Activated naive CD4-positive, alpha-beta T cell treated with anti-CD3 and anti-CD28 coated beads, Interleukin-2, amount 10 ng/mL, durations not matched to agents 7 days and 5 days (primary cell): ENCODE measurements at places on chromosomes 2 and 18.

DNA sequence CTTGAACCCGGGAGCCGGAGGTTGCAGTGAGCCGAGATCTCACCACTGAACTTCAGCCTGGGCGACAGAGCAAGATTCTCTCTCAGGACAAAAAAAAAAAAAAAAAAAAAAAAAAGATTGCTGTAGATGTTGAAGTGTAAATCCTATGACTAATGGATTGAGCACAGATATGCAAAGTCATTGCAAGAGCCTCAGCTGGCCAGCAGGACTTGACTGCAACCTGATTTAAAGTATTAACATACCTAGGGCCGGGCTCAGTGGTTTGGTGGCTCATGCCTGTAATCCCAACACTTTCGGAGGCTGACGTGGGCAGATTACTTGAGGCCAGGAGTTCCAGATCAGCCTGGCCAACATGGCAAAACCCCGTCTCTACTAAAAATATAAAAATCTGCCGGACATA lies 103.4 kb upstream of the MSH2 start:
- peaks cover 60% of the 10 kb centered on the region for H3K27me3 ChIP-seq
- H3K4me3 ChIP-seq: no peak overlapping the region
- H3K27ac ChIP-seq: no peak overlapping the region
- no peaks in the 10 kb centered on the region for H3K36me3 ChIP-seq
- DNase-seq: no peak

DNA sequence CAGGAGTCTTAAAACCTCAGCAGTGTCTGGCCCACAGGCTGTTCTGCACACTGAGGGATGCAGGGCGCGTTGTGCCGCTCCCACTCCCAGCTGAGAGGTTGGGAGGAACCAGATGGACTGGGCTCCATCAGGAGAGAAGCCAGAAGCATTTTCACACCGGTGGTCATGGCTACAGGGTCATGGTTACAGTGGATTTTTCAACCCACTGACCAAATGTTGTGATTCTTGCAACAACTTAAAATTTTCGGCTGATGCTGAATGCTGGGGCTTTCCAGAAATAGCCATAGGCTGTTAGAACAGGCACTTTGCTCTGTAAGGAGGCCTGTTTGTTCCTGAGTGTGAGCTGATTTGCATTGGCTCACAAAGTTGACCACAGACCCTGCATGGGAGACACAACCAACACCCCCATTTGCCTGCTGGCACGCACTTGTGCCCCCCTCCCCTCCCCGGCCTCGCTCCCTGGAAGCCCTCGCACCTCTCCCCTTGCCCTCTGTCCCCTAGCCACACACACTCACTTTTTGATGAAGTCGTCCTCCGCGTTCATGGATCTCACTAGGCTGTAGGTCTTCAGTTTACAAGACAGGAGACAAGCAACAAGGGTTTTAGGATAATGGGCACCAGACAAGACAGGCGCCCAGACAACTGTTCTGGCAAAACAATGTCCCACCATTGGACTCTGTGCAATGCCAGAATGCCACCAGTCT lies 3.4 kb downstream of the LPIN1 start:
- H3K27me3 ChIP-seq: no peaks in the 10 kb centered on the region
- peaks cover 88% of the 10 kb centered on the region for H3K4me1 ChIP-seq
- H3K27ac ChIP-seq: peak overlapping the region; percentile 95
- H3K4me3 ChIP-seq: peak overlapping the region; percentile 34
- DNase-seq: peak; percentile 32

DNA sequence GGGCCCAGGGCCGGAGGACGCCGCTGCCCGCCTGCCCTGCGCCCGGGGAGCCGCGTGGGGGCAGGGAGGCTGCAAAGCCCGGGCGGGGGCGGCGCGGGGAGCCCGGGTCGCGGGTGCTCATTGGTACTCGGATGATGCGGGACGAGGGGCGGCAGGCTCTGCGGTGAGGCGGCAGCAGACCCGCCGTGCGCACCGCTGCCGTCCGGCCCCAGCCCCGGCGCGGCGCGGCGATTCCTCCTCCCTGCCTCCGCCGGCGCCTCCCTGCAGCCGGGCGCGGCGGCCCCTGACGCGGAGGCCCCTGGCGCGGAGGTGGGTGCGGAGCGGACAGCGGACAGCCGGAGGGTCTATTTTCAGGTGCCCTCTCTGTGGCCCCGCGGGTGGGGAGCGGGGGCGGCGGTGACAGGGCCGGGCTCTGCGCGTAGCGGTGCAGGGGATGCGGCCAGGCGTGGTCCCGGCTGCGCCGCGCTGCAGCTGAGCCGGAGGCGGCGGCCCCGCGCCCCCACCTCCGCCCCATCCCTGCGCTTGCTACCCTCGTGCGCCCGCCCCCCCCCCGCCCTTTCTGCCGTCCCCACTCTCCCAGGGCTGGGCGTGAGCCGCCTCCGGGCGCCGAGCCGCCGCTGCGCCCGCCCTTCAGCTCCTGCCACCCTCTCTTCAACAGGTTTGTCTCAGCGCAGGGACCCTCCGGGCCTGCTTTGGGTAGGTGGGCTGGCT lies 640 bp downstream of the SPTBN1 start:
- no peaks in the 10 kb centered on the region for H3K36me3 ChIP-seq
- no peak overlapping the region for H3K27ac ChIP-seq
- peak; percentile 27 for DNase-seq
- H3K27me3 ChIP-seq: peaks cover 67% of the 10 kb centered on the region

GRCh38 chr2:163849756-163850435 lies 114.1 kb upstream of the FIGN start:
- DNase-seq: no peak
- no peak overlapping the region for H3K4me3 ChIP-seq

DNA sequence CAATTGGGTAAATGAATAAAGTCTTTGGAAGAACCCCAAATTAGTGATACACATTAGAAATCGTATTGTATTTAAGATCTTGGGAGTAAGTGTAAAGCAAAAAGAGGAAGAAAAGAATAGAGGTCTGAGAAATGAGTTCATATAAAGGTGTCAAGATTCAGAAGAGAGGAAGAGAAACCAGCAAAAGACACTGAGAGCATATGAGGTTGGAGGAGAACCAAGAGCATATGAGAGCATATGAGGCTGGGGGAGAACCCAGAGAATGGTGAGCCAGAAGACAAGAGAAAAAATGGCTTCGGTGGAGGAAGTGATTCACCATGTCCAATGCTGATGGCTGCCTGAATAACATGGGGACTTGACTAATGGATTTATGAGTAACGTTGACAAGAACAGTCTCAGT lies 620.1 kb upstream of the GCFC2 start:
- H3K27me3 ChIP-seq: no peaks in the 10 kb centered on the region
- H3K27ac ChIP-seq: no peak overlapping the region

DNA sequence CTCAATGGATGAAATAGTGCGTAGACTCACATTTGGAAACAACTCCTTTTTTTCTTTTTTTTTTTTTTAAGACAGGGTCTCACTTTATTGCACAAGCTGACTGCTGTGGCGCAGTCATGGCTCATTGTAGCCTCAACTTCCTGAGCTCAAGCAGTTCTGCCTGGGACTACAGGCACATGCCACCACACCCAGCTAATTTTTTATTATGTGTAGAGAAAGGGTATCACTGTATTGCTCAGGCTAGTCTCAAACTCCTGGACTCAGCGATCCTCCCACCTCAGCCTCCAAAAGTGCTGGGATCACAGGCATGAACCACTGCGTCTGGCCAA lies 17.4 kb downstream of the HAT1 start:
- H3K36me3 ChIP-seq: peaks cover 19% of the 10 kb centered on the region
- no peak overlapping the region for H3K4me3 ChIP-seq
- no peaks in the 10 kb centered on the region for H3K27me3 ChIP-seq
- no peak for DNase-seq
- no peak overlapping the region for H3K27ac ChIP-seq

DNA sequence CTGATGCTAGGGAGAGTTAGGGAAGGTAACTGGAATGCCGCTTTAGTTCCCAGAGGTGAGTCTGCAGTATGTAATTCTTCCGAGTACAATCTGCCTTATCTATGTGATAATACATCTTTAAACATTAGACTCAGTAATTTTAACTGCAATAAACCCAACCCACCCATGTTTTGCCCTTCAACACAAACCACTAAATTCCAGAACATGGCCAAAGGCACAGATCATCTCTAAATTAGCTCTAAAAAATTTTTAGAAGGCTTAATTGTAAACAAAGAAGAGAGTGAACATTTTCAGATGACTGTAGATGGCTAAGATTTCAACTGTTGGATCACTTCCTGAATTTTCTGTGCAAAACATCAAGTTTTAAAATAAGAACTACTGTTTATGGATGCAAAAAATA lies 488.7 kb upstream of the ID2 start:
- no peaks in the 10 kb centered on the region for H3K4me1 ChIP-seq
- DNase-seq: no peak
- H3K27ac ChIP-seq: no peak overlapping the region

- no peak overlapping the region for H3K4me3 ChIP-seq
- DNase-seq: no peak
- no peaks in the 10 kb centered on the region for H3K36me3 ChIP-seq
- peaks cover 5% of the 10 kb centered on the region for H3K27me3 ChIP-seq
- no peak overlapping the region for H3K27ac ChIP-seq
Measured at GRCh38 chr2:158174956-158175355, 73.3 kb downstream of the UPP2 start.

GRCh38 chr18:46338766-46339165 lies 234.6 kb downstream of the HAUS1 start:
- H3K36me3 ChIP-seq: peaks cover 18% of the 10 kb centered on the region
- no peak overlapping the region for H3K27ac ChIP-seq
- DNase-seq: peak; percentile 40
- peaks cover 71% of the 10 kb centered on the region for H3K27me3 ChIP-seq
- peaks cover 82% of the 10 kb centered on the region for H3K4me1 ChIP-seq

DNA sequence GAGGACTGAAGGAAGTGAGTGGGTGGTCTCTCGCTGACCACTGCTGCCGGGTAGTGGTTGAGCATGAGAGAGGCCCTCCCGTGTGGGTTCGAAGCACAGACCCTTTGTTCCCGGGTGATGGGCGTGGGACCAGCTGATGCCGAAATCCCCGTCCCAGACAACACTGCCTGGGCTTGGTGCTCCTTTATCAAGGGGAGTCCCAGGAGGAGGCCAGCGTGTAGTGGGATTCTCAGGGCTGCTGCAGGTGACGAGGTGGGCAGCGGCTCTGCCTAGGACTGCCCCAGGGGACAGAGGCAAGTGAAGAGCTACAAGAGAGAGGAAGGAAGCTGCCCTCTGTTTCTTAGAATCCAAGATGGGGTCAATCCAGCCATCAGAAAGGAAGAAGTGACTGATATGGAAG lies 251.3 kb upstream of the PXDN start:
- no peaks in the 10 kb centered on the region for H3K36me3 ChIP-seq
- peaks cover 39% of the 10 kb centered on the region for H3K4me1 ChIP-seq
- DNase-seq: no peak
- peak overlapping the region; percentile 37 for H3K4me3 ChIP-seq

- no peaks in the 10 kb centered on the region for H3K36me3 ChIP-seq
- no peaks in the 10 kb centered on the region for H3K4me1 ChIP-seq
- no peak overlapping the region for H3K4me3 ChIP-seq
- DNase-seq: no peak
- H3K27ac ChIP-seq: no peak overlapping the region
Measured at GRCh38 chr2:101089419-101089818, 61.8 kb downstream of the TBC1D8 start.

DNA sequence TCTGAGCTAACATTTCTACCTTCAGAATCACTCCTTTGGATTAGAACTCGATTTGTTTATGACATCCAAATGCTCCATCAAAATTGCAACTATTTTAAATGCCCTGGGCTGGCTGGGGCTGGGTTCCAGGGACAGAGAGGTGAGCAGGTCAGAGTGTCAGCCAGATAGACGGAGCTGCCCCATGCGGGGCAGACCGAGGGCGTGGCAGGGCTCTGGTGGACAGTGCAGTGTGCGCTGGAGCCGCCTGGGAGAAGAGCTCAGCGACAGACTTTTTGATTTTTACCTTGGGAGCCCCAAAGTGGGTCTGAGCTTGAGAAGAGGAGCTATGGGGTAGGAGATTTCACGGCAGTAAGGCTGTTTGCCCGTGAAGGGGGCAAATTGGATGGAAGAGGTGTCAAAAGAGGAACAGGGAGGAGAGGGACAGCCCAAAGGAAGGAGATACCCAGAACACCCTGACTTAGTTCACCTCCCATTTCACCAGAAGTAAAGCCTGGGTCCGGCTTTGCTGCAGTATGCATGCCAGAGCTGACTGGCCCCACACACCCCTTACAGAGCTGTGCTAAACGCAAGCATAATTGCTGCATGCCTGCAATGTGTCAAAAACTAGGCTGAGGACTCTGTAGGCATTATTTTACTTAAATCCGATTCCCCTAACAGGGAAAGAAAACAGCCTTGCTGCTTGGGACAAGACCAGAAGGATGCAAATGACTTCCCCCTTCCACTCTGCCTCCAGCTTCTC lies 33.7 kb downstream of the EN1 start:
- H3K27ac ChIP-seq: no peak overlapping the region
- H3K4me3 ChIP-seq: no peak overlapping the region
- H3K4me1 ChIP-seq: no peaks in the 10 kb centered on the region
- H3K36me3 ChIP-seq: no peaks in the 10 kb centered on the region
- peaks cover 58% of the 10 kb centered on the region for H3K27me3 ChIP-seq

DNA sequence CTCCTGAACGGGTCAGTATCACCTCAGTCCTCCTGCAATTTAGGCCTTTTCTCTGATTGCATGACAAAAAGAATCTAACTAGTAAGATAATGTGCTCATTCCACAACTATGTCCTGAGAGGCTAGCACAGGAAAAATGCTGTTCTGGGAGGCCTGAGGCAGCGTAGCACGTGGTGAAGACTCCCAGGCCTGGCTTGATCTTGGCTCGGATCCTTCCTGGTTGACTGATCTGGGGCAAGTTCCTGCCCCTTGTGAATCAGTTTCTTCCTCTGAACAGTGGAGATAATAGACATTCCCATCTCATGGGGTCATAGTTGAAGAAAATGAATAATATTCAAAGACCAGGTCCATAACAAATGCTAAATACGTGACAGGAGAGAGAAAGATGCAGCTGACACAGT lies 12.3 kb downstream of the FBLN7 start:
- H3K27ac ChIP-seq: no peak overlapping the region
- H3K4me1 ChIP-seq: peaks cover 15% of the 10 kb centered on the region
- H3K36me3 ChIP-seq: no peaks in the 10 kb centered on the region
- no peak for DNase-seq
- peaks cover 33% of the 10 kb centered on the region for H3K27me3 ChIP-seq
- no peak overlapping the region for H3K4me3 ChIP-seq

DNA sequence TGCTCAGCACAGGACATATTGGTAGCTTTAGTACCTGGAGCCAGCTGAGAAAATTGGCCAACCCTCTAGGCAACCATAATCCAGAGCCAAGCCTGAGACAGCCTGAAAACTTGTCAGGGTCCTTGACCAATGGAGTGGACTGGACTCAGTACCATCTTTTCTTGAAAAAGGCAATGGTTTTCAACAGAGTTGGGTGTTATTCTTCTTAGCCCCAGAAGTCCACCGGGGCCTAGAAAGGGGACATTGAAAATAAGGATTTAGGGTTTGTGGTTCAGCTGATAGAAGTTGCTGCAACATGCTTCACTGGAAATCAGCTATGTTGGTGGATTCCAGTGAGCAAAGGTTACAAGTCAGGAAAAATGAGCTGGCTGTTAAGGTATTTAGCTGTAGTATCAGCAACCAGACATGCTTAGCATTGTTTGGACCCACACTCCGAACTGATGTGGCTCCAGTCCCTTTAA lies 22.1 kb upstream of the CNOT11 start:
- no peaks in the 10 kb centered on the region for H3K36me3 ChIP-seq
- no peaks in the 10 kb centered on the region for H3K27me3 ChIP-seq
- no peak overlapping the region for H3K27ac ChIP-seq
- H3K4me1 ChIP-seq: peaks cover 4% of the 10 kb centered on the region
- no peak overlapping the region for H3K4me3 ChIP-seq

GRCh38 chr2:239005586-239005985 lies 157.7 kb downstream of the TWIST2 start:
- no peaks in the 10 kb centered on the region for H3K4me1 ChIP-seq
- peaks cover 30% of the 10 kb centered on the region for H3K27me3 ChIP-seq

- H3K4me3 ChIP-seq: no peak overlapping the region
- H3K4me1 ChIP-seq: no peaks in the 10 kb centered on the region
- no peaks in the 10 kb centered on the region for H3K27me3 ChIP-seq
- H3K36me3 ChIP-seq: no peaks in the 10 kb centered on the region
- no peak overlapping the region for H3K27ac ChIP-seq
Measured at GRCh38 chr2:50398766-50399056, 633.2 kb downstream of the NRXN1 start.
